NCI-H524 treated with DMSO at 0.1 percent for 48 hours (cell line): ENCODE measurements at places on chromosomes 2 and 18.

DNA sequence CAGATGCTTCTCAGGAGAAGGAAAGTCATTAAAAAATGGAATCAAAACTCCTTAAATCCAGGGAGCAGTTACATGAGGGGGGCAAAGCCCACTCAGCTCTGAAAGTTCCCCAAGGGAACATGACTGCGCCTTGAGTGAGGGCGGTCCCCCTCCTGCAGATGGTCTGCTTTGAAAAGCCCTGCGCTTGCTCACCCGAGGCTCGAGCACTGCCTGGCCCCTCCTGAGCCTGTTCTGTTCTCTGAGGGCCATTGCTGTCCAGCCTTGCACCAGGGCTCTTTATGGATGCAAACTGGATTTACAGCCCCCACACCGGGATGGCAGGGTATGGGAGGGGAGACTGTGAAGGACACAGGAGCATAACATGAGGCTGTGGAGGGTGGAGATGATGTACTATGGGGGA is 37.8 kb upstream of the DNMT3A start:
- DNase-seq: peak; percentile 45

DNA sequence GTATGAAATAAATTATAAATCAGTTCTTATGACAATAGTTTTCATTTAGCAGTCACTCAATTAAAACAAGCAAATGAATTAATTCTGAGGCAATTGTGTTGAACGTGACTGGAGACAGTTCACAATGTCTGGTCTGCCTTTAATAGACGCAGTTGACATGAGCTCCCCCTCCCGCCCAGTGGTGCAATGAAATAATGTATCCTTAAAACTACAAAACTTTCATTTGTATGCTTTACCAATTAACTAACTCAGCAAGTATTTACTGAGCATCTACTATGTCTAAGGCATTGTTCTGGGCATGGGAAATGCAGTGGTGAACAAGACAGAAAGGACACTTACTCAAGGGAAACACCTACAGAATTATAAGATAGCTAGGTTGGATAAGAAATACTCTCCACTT is 3.5 kb upstream of the DSC2 start:
- no peak for DNase-seq

GRCh38 chr2:84519332-84519957 is 3.1 kb downstream of the DNAH6 start:
- no peak for DNase-seq

DNA sequence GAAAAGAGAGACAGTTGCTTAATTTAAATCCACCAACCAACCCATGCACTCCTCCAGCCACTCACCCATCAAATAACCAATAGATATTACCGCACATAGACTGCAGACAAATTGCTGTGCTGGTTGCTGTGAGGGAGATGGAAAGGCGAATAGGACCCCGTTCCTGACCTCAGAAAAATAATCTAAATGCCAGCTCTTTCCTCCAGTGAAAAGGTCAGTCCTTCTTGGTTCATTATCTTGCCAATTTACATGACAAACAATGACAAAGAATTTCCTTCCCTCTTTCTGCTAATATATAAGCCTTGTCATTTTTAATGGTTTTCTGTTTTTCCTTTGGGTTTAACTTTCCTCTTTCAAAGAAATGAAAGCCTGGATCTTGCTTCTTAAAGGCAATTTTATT is 61.6 kb downstream of the MEP1B start:
- DNase-seq: no peak

DNA sequence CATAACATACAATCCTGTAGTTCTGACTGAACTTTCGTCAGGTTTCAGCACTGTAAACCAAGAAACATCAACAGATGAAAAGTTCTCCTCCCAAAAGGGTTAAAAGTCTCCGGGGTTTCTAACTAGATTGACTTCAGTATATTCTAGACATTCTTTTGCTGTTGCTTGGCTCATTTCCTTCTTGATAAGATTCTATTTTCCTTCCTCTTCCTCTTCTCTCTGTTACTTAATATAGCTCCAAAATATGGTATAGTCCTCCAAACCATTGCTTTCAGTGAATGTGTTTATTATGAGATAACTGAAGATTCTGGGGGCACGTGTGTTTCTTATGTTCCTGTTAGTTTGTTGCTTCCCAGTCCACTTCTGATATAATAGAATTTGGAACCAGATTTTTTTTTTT is 46.4 kb upstream of the MAP4K3 start:
- DNase-seq: no peak

DNA sequence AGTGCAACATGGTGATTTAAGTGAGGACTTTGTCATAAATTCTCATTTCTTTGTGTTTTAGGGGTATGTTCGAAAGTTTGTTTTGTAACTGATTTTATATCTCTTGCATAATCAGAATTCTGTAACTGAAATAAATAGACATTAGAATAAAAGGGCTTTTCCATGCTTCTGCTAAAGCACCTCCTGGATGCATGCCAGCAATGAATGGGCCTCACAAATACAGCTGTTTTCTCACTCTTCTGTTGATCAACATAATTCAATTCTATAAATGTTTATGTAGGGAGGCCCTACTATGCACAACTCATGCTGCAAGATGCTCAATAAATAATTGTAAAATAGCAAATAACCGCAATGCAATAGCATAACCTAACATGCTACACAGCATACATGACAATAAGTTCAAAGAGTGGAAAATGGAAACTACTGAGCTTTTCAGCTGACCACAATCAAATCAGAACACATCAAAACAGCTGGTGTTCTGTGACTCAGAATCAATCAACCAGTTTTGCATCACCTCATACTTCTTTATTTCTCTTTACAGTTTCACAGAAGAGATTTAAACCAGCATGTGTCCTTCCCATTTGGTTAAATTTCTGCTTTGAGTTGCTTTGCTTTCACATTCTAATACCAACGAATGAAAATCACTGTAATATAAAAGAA is 11.0 kb downstream of the CDH7 start:
- no peak for DNase-seq

GRCh38 chr2:221527776-221528309 is 44.3 kb downstream of the EPHA4 start:
- no peak for DNase-seq

DNA sequence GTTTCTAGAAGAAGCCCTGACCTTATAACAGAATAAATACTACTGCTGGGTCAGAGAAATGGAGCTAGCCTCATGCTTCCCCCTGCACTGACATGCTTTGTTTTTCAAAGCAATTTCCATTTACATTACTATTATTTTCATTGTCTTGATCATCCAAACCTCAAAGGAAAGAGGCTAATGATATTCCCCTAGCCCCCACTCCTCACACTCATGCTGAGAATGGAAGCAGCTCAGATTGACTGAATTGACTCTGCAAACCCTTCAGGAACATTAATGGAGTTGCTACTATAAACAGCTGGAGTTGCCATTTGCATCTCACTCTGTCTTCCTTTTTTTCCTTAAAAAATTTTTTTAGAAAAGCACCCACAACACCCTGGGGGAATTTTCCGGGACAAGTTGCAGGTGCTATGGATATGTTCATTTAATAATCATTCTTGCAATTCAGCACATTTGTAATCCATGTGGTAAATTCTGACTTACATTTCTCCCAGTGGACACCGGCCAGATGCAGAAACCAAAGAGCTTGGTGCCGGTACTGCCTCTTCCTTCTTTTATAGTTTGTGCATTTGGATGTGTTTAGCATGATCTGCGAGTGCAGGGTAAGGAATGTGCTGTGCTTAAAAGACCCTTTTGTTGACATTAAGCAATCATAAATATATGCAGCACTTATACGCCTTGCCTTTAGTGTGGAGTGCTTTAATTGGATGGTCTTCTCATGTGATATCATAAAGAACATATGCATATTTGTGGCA is 103.3 kb upstream of the OSR1 start:
- no peak for DNase-seq

- no peak for DNase-seq
These were observed 67.3 kb upstream of the CABLES1 start for GRCh38 chr18:23068011-23068410.

DNA sequence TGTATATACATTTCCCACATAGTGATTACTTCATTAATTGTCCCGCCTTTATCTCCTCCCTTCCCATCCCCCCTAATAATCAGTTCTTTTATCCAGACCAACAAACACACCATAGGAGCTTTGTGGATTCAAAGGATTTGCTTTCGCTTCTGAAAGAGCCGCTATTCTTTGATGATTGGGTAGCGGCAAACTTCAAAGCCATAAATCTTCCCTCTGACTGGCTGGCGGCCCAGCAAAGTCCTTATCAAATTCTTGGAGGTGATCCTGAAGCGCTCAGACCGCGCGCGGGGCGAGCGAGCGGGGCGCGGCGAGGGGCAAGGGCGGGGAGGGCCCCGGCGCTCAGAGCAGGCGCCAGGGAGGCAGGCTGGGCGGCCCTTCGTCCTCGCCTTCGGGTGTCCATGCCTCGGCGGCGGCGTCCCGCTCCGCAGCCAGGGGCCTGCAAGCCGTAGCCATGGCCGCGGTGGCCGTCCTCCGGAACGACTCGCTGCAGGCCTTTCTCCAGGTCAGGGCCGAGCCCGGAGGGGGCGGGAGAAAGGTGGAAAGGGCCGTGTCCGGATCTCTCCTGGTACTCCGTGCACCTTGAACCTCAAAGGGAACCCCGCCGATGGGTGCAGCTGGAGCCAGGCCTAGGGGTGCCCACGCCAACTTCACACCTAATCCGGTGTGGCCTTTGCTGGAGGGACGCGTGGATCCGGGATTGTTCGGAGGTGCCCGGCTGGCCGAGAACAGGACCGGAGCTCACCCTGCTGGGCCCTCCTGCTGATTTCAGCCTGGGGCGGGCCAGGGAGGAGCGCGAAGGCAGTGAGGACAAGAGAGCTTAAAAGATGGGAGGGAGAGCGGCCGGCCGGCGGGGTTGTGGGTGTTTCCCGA is at the start of gene SP5:
TSS of gene SP5 (plus strand) at position 276 of the 870 bp plus-strand sequence. CDS start at position 452, 176 bp downstream.
- DNase-seq: peak; percentile 41

DNA sequence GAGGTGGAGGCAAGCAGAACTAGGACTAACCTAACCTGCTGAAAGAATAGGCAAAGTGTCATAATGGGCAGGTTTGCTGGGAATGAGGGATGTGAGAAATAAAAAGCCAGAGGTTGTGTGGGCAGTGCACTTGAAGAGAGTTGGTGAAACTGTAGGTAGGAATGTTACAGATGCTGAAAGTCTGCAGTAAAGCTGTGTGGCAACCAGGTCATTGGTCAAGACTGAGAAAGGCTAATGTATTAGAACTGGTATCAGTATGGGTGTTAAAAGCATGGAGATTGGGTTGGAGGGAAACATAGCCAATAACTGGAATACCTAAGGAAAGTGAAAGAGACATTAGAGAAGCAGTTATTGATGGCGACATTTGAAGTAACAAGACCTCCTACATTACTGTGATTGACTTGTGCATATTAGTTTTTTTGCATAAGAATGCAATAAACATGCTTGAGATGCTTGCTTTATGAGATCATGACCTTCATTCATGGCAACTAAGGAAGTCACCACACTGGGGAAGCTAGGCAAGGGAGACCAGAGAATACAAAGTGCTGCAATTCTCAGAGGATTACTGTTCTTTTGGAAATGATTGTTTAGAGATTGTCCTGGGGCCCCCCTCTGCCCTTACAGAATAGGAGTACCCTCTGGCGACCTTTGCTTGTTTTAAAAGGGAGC is 11.8 kb downstream of the GULP1 start:
- DNase-seq: no peak

DNA sequence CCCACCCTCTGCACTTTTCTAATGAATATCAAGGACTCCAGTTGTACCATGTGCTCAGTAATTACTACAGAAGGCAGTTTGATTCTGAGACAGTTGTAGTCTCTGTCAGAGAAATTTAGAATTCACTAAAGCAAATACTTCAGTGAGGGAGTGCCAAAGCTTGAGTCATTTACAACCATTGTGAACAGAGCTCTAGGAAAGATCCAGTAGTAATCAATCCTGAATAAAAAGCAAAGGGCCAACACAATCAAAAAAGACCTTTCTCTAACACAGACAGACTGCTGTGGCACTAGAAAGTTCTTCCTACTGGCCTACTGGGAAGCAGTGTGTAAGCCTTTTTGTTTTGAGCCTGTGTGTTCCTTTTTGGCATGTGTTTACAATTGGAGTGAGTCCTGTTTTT is 135.6 kb upstream of the UNC80 start:
- DNase-seq: no peak

DNA sequence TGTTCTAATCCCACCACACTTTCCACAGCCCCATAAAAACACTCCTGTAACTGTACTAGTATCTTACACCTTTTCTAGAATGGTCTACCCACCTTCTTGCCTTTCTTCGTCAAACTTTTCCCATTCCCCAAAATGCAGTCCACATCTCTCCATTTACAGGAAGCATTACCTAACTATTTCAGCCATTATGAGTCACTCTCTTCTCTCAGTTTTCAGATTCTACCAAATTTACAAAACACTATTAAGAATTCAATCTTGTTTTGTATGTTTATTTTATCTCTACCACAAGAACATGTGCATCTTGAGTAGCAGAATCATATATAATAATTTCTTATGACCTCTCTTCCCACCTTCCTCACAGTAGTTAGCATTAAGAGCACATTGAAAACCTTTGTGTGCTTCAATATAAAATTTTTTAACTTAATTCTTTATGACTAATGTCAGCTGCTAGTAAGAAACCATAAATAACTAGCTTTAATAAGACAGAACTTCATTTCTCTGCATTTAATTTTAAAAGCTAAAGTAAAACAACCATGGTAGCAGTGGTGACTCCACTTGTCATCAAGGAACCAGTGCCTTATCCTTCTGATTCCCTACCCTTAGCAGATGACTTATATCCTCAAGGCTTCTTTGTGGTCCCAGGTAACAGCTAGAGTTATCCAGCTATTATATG is 56.6 kb upstream of the MAP2 start:
- no peak for DNase-seq

GRCh38 chr2:240462073-240462706 is 26.7 kb downstream of the GPC1 start:
- DNase-seq: no peak

DNA sequence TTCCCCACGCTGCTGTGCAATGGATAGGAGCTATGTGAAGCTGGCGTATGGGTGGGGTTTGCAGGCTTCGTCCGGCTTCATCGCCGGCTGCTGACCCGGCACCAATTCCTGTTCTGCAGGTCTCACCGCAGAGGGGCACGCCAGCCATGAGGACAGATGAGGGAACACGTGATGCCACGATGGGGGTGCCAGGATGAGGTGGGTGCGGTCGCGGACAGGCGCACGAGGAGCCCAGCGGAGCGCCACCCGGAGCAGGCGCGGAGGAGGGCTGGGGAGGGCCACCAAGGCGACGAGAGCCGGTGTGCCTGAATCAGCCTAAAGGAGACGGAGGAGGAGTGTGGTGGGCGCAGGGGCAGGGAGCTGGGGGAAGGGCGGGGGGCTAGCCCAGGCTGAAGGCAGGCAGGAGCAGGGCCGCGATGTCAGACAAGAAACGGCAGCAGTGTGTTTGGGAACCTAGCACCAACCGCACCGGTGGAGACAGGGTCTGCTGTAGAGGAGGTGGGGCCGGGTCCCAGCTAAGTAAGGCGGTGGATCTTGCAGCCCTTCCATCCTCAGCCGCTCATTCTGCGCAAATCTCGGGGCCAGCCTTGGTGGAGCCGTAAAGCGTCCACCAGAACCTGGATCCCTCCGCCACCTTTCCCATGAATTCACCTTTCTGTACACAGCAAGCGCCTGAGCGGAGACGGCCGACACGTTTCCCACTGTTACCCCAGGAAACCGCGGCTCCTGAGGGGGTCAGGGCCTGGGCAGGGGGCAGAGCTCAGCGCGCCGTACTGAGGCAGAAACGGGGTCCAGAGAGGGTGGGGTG is 17.0 kb upstream of the CD8A start:
- DNase-seq: peak; percentile 60

- no peak for DNase-seq
These were observed 117.1 kb upstream of the SERTAD2 start for GRCh38 chr2:64770781-64771334.

- DNase-seq: no peak
These were observed 27.9 kb upstream of the GREB1 start for GRCh38 chr2:11505652-11506610.
